T-helper 2 cell treated with Interferon-gamma antibody and Interleukin-4, amounts not matched to agents 5 μg/mL and 100 μg/mL, for 36 hours (primary cell): ENCODE measurements at places on chromosomes 4 and X.

DNA sequence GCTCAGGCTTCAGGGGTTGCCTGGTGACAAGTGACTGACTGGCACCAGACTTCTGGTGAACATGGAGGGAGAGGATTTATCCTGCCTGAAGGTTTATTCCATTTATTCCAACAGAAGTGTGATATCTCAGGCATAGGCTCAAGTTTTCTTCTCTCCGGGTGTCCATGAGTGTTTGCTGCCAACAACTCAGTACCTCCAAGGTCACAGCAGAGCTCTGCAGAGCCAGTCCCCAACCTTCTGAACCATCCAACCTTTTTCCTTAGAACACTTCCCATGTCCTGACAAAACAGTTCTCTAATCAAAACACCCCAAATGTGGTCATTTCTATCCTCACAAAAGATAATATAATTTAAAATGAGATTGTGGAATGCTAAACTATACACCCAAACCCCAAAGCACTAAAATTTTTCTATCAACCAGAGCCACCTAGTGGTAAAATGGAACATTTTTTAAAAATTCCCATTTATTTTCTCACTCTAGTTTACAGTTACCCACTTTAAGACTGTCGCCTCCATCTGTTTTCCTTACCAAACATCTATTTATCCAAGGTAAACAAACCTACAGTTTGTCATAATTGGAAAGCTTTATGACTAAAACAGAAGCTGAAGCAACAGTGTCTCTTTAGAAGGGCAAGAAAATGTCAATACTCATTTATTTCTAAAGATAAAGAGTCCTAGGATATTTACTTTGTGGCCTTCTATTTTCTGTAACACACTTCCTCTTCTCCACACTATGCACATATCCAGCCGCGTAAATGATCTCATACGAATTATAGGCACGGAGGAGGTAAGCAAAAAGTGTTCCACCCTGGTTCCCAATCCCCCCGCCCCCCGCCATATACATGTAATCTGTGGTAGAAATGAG lies 39.5 kb downstream of the TMEM154 start:
- DNase-seq, result no peak

DNA sequence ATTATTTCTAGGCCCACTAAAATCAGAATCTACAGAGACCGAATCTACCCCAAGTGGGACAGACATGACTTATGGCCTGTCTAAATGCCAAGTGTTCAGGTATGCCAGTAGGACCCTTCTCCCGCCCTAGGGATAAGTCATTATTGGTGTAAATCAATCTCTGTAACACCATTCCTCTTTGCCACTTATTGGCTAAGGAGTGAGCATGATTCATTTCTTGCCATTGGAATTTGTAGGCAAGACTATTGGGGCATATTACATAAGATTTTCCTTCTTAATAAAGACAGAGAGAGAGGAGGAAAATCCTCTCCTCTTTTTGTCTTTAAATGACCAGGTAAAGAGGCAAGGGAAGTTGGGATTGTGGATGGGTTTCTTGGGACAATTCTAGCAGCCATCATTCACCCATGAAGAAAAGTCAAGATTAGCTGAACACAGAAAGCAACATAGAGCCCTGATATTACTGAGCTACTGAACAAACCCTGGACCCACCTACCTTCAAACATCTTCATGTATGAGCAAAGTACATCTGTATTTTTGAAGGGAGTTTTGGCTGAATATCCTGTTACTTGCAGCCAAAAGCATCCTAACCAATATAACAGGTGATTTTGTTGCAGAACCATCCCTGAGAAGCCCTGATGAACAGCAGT lies 2.6 kb downstream of the SLC9B2 start:
- DNase-seq, result no peak

- DNase-seq, result no peak
Observed at GRCh38 chrX:153482376-153483015, 12.1 kb upstream of the HAUS7 start.

- DNase-seq, result no peak
Observed at GRCh38 chrX:19595043-19595677, 79.9 kb upstream of the MAP3K15 start.

DNA sequence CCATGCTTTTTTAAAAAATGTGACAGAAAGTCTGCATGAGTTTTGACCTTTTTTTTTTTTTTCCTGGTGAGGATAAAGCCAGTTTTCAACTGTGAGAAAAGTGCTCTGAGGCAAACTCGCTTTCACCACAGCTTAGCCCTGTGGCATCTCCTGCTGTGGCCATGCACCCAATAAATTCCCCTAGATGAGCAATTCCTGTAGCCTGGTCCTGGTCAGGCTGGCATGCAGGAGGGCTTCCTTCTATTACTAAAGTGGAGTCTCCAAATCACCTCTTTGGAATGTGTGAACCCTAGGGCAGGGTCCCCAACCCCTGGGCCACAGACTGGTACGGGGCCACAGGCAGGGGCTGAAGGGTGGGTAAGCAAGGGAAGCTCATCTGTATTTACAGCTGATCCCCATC lies 265.4 kb downstream of the RAPGEF2 start:
- no peak for DNase-seq

GRCh38 chrX:3046253-3047240 lies 5.3 kb downstream of the ARSF start:
- no peak for DNase-seq
